ENCODE measurements at places on chromosomes 11 and 22.

GRCh38 chr22:28898233-28898629, 14.9 kb downstream of the ZNRF3 start:
- DNase-seq = no peak

GRCh38 chr22:46604306-46604690, 15.9 kb upstream of the GRAMD4 start:
- DNase-seq = peak; percentile 15

DNA sequence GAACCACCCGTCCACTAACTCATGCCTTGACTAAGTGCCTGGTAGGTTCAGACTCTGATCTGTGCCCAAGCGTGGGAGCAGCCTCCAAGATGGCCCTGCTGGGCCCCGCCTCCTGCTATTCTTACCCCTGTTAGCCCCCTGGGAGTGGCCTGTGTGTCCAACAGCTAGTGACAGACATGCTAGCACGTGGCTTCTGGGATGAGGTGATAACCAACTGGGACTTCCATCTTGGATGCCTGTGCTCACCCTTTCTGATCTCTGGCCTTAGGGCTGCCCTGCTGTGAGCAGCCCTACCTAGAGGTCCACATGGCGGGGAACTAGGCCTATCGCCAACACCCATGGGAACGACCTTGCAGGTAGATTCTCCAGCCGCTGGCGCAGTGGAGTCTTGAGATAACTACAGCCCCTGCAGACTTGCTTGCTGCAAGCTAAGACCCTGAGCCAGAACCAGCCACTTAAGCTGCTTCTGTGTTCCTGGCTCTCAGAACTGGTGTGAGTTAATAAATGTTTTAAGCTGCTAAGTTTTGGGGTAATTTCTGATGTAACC, 2.7 kb downstream of the MRPL21 start:
- DNase-seq = no peak

DNA sequence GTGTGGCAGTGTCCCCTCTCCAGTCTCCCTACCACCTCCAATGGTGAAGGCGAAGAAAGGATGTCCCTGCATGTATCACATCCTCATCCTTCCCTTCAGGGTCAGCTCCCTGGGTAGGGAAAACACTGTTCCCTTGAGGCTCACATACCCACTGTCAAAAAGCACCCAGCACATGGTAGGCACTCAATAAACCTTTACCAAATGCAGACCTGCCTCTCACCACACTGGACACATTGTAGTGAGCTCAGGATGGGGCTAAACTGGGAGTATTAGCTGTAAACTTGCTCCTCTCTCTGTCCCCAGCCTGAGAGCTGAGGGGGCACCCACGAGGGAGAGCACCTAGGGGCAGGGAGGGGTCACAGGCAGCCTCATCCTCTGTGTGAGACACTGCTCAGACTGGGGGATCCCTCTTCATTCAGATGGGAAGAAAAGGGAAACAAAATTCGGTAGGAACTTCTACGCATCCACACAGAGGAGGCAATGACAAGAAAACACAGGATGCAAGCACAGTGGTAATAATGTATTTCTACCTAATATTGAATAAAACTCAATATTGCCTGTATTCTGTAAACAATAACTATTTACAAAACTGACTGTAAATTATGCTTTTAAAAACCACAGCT, 101.6 kb upstream of the TOP3B start:
- no peak for DNase-seq

- DNase-seq = peak; percentile 33
Measured at GRCh38 chr11:68041617-68042218, 2.9 kb downstream of the TCIRG1 start.

DNA sequence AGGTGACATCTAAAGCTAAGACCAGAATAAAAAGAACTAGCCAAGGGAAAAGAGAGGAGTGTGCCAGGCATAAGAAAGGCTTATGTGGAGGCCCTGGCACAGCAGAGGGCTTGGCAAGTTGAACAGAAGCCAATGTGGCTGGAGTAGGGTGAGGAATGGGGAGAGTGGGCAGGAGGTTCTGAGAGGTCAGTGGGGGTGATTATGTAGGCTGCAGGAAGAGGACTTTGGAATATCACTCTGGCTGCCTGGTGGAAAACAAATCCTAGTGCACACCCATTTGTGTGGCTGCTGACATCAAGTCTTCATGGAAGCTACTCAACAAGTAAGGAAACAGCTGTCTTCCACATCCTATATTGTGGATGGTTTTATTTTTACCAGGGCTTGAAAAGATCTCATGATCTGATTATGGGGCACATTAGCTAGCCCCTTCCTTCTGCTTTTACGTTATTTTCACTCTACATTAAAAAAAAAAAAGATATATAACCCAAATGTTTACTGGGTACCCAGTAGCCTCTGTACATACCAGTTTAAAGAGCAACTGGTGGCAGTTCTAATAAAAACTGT, 3.4 kb downstream of the MRPL16 start:
- no peak for DNase-seq

GRCh38 chr11:69930081-69931059, 111.2 kb upstream of the FGF3 start:
- DNase-seq = no peak

GRCh38 chr11:1502954-1503707, 16.6 kb upstream of the MOB2 start:
- DNase-seq = no peak

DNA sequence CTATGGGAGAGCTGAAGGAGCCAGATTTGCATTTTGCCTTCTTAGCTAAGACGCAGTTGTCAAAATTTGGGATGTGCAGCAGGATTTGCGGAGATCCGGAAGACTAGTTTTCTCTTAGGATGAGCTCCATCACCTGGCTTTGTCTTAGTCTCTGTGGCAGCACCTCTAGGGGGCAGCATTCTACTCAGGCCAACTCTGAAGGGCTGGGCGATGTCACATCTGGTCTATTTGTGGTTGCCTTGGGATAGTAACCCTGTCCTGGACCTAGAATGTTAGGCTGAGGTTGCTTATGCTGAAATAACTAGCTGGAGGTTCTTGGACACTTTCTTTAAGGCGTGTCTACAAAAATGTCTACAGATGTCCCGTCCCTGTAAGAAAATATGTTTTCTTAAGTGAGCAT, 116.2 kb downstream of the FAT3 start:
- DNase-seq = no peak

DNA sequence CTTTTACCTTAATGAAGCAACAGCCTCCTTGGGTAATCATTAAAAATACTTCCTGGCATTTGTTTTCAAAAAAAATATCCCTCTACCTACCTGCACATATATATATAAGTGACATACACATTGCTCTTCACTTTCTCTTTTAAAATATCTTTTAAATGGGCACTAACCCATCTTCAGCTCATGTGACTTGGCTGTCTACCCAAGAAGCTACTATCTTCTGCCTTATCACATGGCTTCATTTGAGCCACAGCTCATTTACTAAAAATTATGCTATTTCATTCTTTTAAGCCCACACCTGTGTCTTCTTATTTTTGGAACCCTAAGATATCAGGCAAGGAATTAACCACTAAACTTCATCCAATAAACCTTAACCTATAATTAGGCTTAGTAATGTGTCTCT, 37.0 kb upstream of the SOX6 start:
- no peak for DNase-seq

DNA sequence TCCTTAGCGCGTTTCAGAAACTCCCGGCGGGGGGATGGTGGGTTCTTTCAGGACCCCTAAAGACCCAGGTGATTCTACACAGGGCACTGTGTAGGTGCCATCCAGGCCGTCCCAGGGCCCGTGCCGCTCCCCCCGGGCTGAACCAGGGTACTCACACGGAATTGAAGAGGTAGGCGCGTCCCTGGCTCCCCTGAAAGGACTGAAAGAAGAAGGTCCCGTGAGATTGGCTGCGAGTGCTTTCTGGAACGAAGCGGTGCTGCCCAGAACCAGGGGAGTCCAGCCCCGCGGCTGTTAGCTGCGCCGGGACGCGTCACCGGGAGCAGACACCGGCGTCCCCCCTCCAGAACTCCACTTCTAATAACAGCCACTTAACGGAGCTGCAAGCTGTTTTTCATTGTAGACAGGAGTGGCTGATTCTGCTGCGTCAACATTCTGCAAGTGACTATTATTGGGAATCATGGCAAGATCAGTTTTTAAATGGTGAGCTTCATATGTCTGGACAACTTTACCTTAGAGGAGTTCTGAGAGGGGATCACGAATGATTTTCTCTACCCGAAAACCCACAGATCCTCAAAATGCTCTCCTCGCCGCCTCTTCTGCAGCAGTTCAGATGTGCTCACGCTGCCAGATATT, 31.8 kb downstream of the YPEL1 start:
- DNase-seq = no peak

- DNase-seq = no peak
Measured at GRCh38 chr11:78905756-78906155, 331.1 kb upstream of the NARS2 start.

DNA sequence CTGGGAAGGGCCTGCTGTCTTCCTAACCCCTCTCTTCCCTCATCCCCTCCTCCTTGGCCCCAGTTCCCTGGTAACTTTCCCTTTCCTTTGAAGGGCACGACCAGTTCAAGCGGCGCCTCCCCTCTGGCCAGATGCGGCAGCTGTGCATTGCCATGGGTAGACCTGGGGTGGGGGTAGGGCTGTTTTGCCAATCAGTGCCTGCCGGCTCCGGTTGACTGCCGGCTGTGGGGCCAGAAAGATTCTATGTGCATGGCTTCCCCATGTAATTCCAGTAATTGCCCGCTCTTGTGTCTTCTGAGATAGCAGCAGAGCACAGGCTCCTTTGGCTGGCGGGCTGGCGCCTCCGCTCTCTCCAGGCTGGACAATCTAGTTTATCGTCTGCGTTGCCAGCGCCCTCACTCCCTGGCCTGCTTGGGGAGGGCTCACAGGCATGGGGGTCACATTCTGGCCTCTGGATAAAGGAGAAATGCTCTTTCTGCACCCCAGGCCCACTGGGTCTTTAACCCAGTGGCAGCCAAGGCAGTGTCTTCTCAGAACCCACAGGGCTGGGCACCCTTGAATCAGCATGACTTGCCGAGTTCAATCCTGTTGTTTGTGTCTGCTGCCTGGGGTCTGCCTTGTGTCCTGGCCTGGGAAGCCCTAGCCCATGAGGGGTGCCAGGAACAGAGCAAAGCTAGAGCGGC, 9.4 kb downstream of the SIDT2 start:
- no peak for DNase-seq

All from CD8-positive, alpha-beta memory T cell (primary cell).